Iris pigment epithelial cell (primary cell): ENCODE measurements at places on chromosomes 4 and X.

DNA sequence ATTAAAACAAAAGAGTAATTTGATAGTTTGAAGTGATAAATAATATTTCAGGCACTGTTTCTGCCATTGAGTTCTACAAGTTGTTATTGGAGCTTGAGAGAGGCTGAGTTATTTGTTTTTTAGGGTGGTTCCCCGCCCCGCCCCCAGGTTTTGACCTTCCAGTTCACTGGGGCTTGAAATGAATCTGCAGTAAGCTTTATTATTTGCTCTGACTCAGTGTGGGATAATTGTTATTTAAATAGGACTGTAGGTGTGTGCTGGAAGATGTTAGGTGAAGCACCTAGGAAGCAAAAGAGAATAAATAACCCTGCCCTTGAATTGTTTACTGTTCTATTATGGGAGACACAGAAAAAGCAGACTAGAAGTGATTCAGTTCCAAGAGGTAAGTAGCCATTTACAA is 81.2 kb upstream of the KCNIP4 start:
- DNase-seq: no peak

GRCh38 chr4:23660865-23661264 is 229.0 kb downstream of the PPARGC1A start:
- no peak for DNase-seq

- DNase-seq: peak; percentile 47
These were observed 773 bp upstream of the VMA21 start for GRCh38 chrX:151396042-151396824.

DNA sequence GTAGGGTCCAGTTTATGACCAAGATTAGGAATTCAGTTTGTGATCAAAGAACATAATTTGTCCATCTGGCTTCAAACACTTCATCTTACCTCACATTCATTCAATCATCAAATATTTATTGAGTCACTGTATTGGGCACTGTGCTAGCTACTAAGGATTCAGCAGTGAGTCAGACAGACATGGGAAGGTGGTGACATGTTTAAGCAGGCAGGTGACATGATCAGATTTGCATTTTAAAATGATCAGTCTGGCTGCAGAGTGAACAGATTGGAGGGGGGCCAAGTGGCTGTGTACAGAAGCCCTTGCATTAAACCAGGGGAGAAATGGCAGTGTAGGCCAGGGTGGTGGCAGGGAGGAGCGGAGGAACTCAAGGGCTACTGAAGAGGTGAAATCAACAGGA is 25.1 kb upstream of the APLN start:
- DNase-seq: no peak

DNA sequence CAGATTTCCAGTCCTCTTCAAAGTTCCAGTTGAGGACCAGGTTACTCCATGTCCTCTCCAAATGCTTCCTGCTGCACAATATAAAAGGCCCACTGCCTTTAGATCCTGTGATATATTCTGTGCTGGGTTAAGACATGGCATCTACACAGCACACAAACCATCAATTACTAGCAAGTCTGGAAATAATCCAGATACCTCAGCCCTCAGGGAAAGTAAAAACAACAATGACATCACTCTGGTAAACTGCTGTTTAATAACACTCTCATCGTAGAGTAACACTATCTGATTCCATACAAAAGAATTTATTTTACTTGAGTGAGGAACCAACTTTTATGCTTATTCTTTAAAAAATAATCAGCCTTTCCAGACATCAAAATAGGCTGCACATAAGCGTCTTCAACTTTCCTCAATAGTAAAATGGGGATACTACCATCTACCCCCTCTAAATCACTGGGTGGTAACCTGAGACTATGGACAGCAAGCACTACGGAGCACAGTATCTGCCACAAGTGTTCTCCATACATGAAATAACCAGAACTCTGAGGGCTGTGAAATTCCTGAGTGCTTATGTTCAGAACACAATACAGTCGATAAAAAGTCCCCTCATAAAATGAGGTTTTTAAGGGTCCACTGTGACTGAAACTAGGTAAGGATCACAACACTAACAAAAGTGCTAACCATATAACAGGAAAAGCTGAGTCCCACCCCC is 53.4 kb downstream of the ABCG2 start:
- DNase-seq: peak; percentile 87

GRCh38 chrX:12153741-12154140 is 15.5 kb downstream of the FRMPD4 start:
- no peak for DNase-seq
